ENCODE measurements at places on chromosomes 11 and 22. TPM values are rescaled to one million over a fixed set of nuclear protein-coding genes. Genes with fewer than 3 reads are reported as not detected.
A peak's percentile ranks its signal among the peaks of the same experiment; 100 is the strongest.

- no peak for DNase-seq
- no peak overlapping the region for H3K27ac ChIP-seq
- peaks cover 26% of the 10 kb centered on the region for H3K4me1 ChIP-seq
- H3K27me3 ChIP-seq: no peaks in the 10 kb centered on the region
These were observed 2.0 kb upstream of the TESMIN start for GRCh38 chr11:68753300-68753699.

GRCh38 chr11:65317025-65317786, 2.5 kb downstream of the CDC42EP2 start:
- no peaks in the 10 kb centered on the region for H3K27me3 ChIP-seq
- peaks cover 20% of the 10 kb centered on the region for H3K36me3 ChIP-seq
- peak; percentile 74 for DNase-seq
- peak overlapping the region; percentile 96 for H3K27ac ChIP-seq

- no peak for DNase-seq
- no peak overlapping the region for H3K27ac ChIP-seq
- no peaks in the 10 kb centered on the region for H3K36me3 ChIP-seq
- H3K27me3 ChIP-seq: peaks cover 28% of the 10 kb centered on the region
- no peaks in the 10 kb centered on the region for H3K4me1 ChIP-seq
- no peak overlapping the region for H3K4me3 ChIP-seq
These were observed 6.0 kb upstream of the LRRC10B start for GRCh38 chr11:61502522-61502921.

DNA sequence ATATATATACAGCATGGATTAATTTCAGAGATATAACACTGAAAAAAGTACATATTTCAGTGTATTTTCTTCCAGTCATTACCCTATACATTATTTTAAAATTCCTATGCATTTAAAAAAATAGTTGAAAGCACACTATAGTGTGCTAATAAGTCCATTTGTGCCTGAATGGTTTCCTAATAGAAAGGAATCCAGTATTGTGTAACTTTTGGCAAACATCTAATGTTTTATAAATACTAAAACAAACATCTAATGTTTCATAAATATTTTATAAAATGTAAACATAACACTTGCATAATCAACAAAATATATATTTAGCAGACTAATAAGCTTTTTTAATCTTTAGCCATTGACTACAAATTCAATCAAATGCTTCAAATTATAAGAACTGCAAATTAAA, 126.6 kb upstream of the FIBIN start:
- H3K27ac ChIP-seq: no peak overlapping the region
- no peak for DNase-seq
- no peaks in the 10 kb centered on the region for H3K36me3 ChIP-seq
- H3K4me3 ChIP-seq: no peak overlapping the region
- no peaks in the 10 kb centered on the region for H3K27me3 ChIP-seq
- no peaks in the 10 kb centered on the region for H3K4me1 ChIP-seq

GRCh38 chr11:47895035-47895434, 46.9 kb upstream of the NUP160 start:
- no peaks in the 10 kb centered on the region for H3K36me3 ChIP-seq
- H3K27ac ChIP-seq: no peak overlapping the region
- no peak overlapping the region for H3K4me3 ChIP-seq
- H3K27me3 ChIP-seq: no peaks in the 10 kb centered on the region
- no peak for DNase-seq

GRCh38 chr11:76253416-76253815, 47.1 kb upstream of the WNT11 start:
- H3K4me1 ChIP-seq: no peaks in the 10 kb centered on the region
- H3K36me3 ChIP-seq: no peaks in the 10 kb centered on the region

GRCh38 chr11:122808478-122808869, 29.8 kb upstream of the CRTAM start:
- H3K36me3 ChIP-seq: peaks cover 15% of the 10 kb centered on the region
- H3K4me3 ChIP-seq: no peak overlapping the region
- no peak overlapping the region for H3K27ac ChIP-seq
- peak; percentile 54 for DNase-seq
- H3K27me3 ChIP-seq: no peaks in the 10 kb centered on the region

- H3K4me1 ChIP-seq: no peaks in the 10 kb centered on the region
- no peak for DNase-seq
- no peak overlapping the region for H3K4me3 ChIP-seq
- H3K36me3 ChIP-seq: peaks cover 13% of the 10 kb centered on the region
- H3K27me3 ChIP-seq: no peaks in the 10 kb centered on the region
- H3K27ac ChIP-seq: no peak overlapping the region
These were observed 82.9 kb downstream of the MIAT start for GRCh38 chr22:26740253-26740652.

DNA sequence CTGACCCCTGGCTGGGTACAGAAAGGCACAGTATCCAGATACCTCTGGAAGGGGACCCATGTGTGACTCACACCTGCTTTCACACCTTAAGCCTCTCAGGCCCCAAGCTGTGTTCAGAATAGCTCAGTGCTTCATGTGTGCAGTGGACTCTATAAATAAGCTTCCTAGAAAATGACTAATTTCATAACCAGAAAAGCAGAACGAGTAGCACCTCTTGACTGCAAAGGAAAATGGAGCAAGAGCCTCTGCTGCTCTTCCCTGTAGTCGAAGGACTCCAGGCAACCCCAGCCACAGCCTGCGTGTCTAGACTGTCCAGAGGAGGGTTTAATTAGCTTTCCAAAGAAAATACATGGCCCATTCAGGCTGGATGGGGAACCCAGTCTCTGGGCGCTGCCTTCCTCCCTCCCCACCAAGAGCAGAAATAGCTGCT, 23.1 kb downstream of the PTPN5 start:
- no peaks in the 10 kb centered on the region for H3K4me1 ChIP-seq
- no peak overlapping the region for H3K27ac ChIP-seq
- H3K36me3 ChIP-seq: no peaks in the 10 kb centered on the region
- no peak overlapping the region for H3K4me3 ChIP-seq
- DNase-seq: no peak
- no peaks in the 10 kb centered on the region for H3K27me3 ChIP-seq

GRCh38 chr22:46655861-46656608, 35.8 kb downstream of the GRAMD4 start:
- no peaks in the 10 kb centered on the region for H3K36me3 ChIP-seq
- no peaks in the 10 kb centered on the region for H3K27me3 ChIP-seq
- no peak for DNase-seq
- peaks cover 43% of the 10 kb centered on the region for H3K4me1 ChIP-seq
- H3K27ac ChIP-seq: no peak overlapping the region

GRCh38 chr11:131468565-131468964, 98.2 kb downstream of the NTM start:
- no peak for DNase-seq
- no peaks in the 10 kb centered on the region for H3K36me3 ChIP-seq
- H3K27ac ChIP-seq: no peak overlapping the region
- H3K4me1 ChIP-seq: peaks cover 10% of the 10 kb centered on the region

GRCh38 chr11:18012122-18012905, 533 bp downstream of the SERGEF start:
- peak overlapping the region; percentile 79 for H3K4me3 ChIP-seq
- peaks cover 18% of the 10 kb centered on the region for H3K4me1 ChIP-seq
- peak; percentile 27 for DNase-seq
- peak overlapping the region; percentile 90 for H3K27ac ChIP-seq
- H3K36me3 ChIP-seq: peaks cover 6% of the 10 kb centered on the region

- no peaks in the 10 kb centered on the region for H3K27me3 ChIP-seq
- H3K4me3 ChIP-seq: no peak overlapping the region
- no peak for DNase-seq
- no peaks in the 10 kb centered on the region for H3K4me1 ChIP-seq
- no peak overlapping the region for H3K27ac ChIP-seq
These were observed 510.2 kb downstream of the JRKL start for GRCh38 chr11:96899971-96900370.

DNA sequence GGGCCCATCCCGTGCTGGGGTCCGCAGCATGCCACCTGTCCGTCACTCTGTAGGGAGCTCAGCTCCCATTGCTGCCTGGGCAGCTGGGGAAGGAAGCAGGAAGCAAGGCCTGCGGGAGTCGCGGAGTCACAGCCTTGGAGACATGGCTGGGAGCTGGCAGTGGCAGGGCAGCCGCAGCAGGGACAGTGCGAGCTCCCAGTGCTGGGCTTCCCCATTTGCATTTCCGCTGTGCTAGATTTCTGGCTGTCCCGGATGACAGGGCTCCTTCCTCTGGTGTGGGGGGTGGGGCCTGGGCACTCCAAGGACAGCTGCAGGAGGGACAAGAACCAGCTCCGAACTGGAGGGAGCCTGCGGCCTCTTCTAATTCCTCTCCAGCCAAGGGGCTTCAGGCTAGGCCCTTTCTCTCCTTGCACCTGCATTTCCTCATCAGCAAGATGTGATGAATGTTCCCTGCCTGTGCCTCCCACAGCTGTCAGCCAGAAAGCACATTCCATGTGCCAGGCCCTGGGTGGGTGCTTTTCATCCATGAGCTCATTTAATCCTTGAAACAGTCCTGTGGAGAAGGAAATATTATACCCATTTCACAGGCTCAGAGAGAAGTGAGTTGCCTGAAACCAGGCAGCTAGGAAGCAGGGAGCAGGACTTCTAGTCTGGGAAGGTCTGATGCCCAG, 48.0 kb downstream of the MYO7A start:
- no peak overlapping the region for H3K4me3 ChIP-seq
- no peaks in the 10 kb centered on the region for H3K36me3 ChIP-seq
- DNase-seq: peak; percentile 39
- peaks cover 4% of the 10 kb centered on the region for H3K4me1 ChIP-seq

GRCh38 chr11:7591987-7592386, 78.2 kb downstream of the PPFIBP2 start:
- peak overlapping the region; percentile 39 for H3K27ac ChIP-seq
- no peak for DNase-seq
- H3K36me3 ChIP-seq: no peaks in the 10 kb centered on the region
- H3K4me3 ChIP-seq: no peak overlapping the region

Gene BIRC3
- polyA plus RNA-seq: 46.4 TPM

Gene ATP6V1E1
- polyA plus RNA-seq: 150 TPM

Gene CSF2RB
- polyA plus RNA-seq: 1.2 TPM

Gene TRIM64C
- not detected for polyA plus RNA-seq
